Activated naive CD8-positive, alpha-beta T cell treated with anti-CD3 and anti-CD28 coated beads, Interleukin-2, amount 50 U/mL, for 24 hours (primary cell): ENCODE measurements at places on chromosomes 16 and 17.
A peak's percentile ranks its signal among the peaks of the same experiment; 100 is the strongest.

DNA sequence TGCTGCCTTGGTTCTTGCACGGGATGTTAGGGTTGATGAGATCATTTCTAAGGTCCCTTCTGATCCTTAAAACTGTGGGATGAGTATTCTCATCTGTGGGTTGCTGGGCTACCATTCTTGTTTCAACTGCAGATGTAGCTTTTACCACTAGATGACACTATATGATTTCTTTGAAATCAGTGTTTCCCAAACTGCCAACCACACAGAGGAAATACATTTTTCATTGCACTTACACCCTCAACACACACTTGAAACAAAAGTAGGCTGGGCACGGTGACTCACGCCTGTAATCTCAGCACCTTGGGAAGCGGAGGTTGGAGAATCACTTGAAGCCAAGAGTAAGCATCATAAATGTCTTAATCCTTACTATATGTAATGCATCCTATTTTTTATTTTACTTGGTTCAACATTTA, 15.3 kb downstream of the LCMT1 start:
- H3K27ac ChIP-seq = peak overlapping the region; percentile 15
- peak; percentile 30 for DNase-seq
- H3K4me3 ChIP-seq = no peak overlapping the region
- H3K27me3 ChIP-seq = no peaks in the 10 kb centered on the region
- H3K4me1 ChIP-seq = peaks cover 28% of the 10 kb centered on the region

- no peak overlapping the region for H3K4me3 ChIP-seq
- H3K4me1 ChIP-seq = no peaks in the 10 kb centered on the region
- DNase-seq = no peak
- H3K27me3 ChIP-seq = peaks cover 17% of the 10 kb centered on the region
- H3K27ac ChIP-seq = no peak overlapping the region
Observed at GRCh38 chr16:54411544-54411943, 125.0 kb upstream of the IRX3 start.

- no peak overlapping the region for H3K27ac ChIP-seq
- no peak overlapping the region for H3K4me3 ChIP-seq
- H3K27me3 ChIP-seq = no peaks in the 10 kb centered on the region
- H3K36me3 ChIP-seq = peaks cover 5% of the 10 kb centered on the region
- DNase-seq = no peak
Observed at GRCh38 chr16:57525761-57526160, 10.6 kb downstream of the CCDC102A start.

- peaks cover 4% of the 10 kb centered on the region for H3K36me3 ChIP-seq
- H3K27me3 ChIP-seq = no peaks in the 10 kb centered on the region
- peaks cover 71% of the 10 kb centered on the region for H3K4me1 ChIP-seq
- DNase-seq = no peak
Observed at GRCh38 chr16:81523387-81524115, 78.9 kb downstream of the CMIP start.

- H3K27me3 ChIP-seq = no peaks in the 10 kb centered on the region
- no peaks in the 10 kb centered on the region for H3K4me1 ChIP-seq
- DNase-seq = no peak
- no peak overlapping the region for H3K27ac ChIP-seq
Observed at GRCh38 chr16:69276148-69277115, 34.7 kb upstream of the VPS4A start.

GRCh38 chr17:42560246-42560645, 1.7 kb upstream of the COASY start:
- no peak overlapping the region for H3K27ac ChIP-seq
- H3K4me1 ChIP-seq = peaks cover 36% of the 10 kb centered on the region
- H3K27me3 ChIP-seq = no peaks in the 10 kb centered on the region
- no peak for DNase-seq
- H3K4me3 ChIP-seq = no peak overlapping the region

GRCh38 chr16:4915226-4915761, 21.7 kb downstream of the PPL start:
- no peak overlapping the region for H3K4me3 ChIP-seq
- H3K36me3 ChIP-seq = no peaks in the 10 kb centered on the region
- no peaks in the 10 kb centered on the region for H3K4me1 ChIP-seq
- no peak overlapping the region for H3K27ac ChIP-seq

- peaks cover 49% of the 10 kb centered on the region for H3K4me1 ChIP-seq
- H3K27ac ChIP-seq = peak overlapping the region; percentile 94
- H3K27me3 ChIP-seq = no peaks in the 10 kb centered on the region
- DNase-seq = peak; percentile 40
- peaks cover 3% of the 10 kb centered on the region for H3K36me3 ChIP-seq
Observed at GRCh38 chr17:75295201-75296158, 6.2 kb upstream of the SLC25A19 start.

DNA sequence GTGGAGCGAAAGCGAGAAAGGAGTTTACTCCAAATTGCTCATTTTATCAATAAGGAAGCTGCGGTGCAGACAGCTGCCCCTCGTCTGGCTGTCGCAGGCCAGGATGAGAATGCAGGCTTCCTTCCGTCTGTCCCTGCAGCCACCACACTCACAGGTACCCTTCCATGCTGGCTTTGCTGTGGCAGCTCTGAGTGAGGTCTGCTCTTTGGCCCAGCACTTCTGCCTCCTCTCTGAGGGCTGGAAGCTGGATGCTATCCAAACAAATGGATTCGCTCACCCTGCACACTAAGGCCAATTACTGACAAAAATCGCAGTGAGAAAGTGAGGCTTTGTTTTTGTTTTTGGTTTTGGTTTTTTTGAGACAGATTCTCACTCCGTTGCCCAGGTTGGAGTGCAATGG, 7.0 kb downstream of the ARMC7 start:
- no peak overlapping the region for H3K27ac ChIP-seq
- H3K4me1 ChIP-seq = peaks cover 22% of the 10 kb centered on the region
- H3K27me3 ChIP-seq = no peaks in the 10 kb centered on the region
- no peak for DNase-seq

- H3K27me3 ChIP-seq = peaks cover 26% of the 10 kb centered on the region
- no peak for DNase-seq
- no peak overlapping the region for H3K27ac ChIP-seq
- peaks cover 7% of the 10 kb centered on the region for H3K4me1 ChIP-seq
- no peaks in the 10 kb centered on the region for H3K36me3 ChIP-seq
- no peak overlapping the region for H3K4me3 ChIP-seq
Observed at GRCh38 chr16:67884-68789, 4.3 kb downstream of the RHBDF1 start.

GRCh38 chr17:37069087-37069486, 120.3 kb downstream of the AATF start:
- no peak for DNase-seq
- no peaks in the 10 kb centered on the region for H3K4me1 ChIP-seq
- no peak overlapping the region for H3K27ac ChIP-seq
- no peaks in the 10 kb centered on the region for H3K36me3 ChIP-seq
- H3K4me3 ChIP-seq = no peak overlapping the region
- no peaks in the 10 kb centered on the region for H3K27me3 ChIP-seq

DNA sequence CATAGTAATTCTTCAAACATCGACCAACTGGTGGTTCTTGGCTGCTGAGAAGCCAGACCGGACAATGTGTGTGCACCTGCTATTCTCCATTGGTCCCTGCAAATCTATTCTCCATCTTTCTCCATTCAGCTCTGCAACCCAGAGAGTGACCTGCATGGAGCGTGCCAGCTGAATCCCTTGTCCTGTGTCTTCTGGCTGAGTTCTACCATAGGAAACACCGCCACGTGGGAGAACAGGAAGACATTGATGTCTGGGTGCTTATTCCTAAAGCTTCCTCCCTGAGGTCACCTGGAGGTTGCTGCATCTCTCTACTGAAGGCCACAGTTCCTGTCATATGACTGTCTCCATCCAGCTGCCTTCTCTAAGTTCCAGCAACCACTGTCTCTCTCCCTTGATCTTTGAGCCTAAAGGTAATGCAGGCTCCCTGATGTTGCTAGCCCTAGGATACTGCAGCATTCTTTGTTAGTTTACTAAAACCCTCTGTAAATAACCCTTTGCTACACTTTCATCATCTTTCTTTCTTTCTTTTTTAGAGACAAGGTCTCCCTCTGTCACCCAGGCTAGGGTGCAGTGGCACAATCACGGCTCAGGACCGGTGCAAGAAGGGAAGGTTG, 10.6 kb upstream of the SMG1 start:
- no peak overlapping the region for H3K4me3 ChIP-seq
- peaks cover 2% of the 10 kb centered on the region for H3K27me3 ChIP-seq
- H3K4me1 ChIP-seq = peaks cover under 1% of the 10 kb centered on the region
- no peak for DNase-seq
- H3K27ac ChIP-seq = no peak overlapping the region
- H3K36me3 ChIP-seq = no peaks in the 10 kb centered on the region

DNA sequence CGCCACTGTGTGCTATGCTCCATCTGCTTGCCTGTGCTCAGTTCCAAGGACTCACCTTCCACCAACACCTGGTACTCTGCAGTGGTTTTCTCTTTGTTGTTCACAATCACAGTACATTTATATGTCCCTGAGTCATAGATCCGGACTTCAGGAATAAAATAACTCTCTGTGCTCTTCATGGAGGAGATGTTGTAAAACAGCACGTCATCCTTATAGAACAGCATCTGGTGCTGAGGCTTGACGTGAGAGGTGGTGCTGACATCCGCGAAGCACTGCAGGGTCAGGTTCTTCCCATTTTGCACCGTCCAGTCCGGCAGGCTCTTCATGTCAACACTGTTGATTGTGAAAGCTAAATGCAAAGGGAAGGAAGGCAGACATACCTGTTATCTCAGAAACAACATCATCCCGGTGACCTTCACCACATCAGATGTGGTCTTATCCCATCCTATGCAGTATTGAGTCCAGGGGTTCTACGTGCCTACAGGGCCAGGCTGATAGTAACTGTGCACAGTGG, 12.8 kb downstream of the PECAM1 start:
- H3K27ac ChIP-seq = no peak overlapping the region
- no peaks in the 10 kb centered on the region for H3K27me3 ChIP-seq
- H3K36me3 ChIP-seq = peaks cover 19% of the 10 kb centered on the region
- no peak overlapping the region for H3K4me3 ChIP-seq
- DNase-seq = no peak

DNA sequence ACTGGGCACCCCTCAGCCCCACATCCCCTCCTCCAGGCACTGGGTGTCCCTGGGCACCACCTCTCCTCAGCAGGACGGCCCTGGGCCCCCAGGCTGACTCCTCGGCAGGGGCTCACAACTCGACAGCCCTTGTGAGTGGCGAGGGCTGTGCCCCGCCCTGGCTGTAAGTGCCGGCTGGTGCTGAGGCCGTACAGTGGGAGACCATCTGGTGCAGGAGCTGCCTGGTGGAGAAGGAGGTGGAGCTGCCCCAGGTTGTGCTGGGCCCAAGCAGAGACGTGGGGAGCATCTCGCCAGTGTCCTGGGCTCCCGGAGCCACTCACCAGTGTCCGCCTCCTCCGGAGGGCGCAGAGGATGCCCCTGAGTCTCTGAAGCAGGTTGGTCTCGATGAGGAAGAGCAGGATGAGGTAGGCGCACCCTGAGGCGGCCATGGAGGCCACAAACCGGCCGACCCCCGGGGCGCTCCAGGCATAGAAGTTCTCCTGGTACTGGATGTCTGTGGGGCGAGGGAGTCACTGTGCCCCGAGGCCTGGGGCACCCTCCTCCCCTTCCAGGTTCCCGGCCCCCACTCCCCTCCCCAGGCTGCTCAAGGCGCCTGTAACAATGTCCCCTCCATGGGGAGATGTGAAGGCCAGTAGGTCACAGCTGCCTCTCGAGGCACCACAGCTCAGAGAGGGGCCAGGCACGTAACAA, 15.1 kb upstream of the RNPS1 start:
- no peak for DNase-seq
- H3K36me3 ChIP-seq = no peaks in the 10 kb centered on the region
- H3K4me3 ChIP-seq = no peak overlapping the region
- H3K27ac ChIP-seq = no peak overlapping the region

GRCh38 chr16:4105848-4106247, 10.4 kb downstream of the ADCY9 start:
- H3K27me3 ChIP-seq = no peaks in the 10 kb centered on the region
- peaks cover 6% of the 10 kb centered on the region for H3K36me3 ChIP-seq
- DNase-seq = no peak
- H3K4me3 ChIP-seq = no peak overlapping the region
- H3K4me1 ChIP-seq = peaks cover 12% of the 10 kb centered on the region
- no peak overlapping the region for H3K27ac ChIP-seq

DNA sequence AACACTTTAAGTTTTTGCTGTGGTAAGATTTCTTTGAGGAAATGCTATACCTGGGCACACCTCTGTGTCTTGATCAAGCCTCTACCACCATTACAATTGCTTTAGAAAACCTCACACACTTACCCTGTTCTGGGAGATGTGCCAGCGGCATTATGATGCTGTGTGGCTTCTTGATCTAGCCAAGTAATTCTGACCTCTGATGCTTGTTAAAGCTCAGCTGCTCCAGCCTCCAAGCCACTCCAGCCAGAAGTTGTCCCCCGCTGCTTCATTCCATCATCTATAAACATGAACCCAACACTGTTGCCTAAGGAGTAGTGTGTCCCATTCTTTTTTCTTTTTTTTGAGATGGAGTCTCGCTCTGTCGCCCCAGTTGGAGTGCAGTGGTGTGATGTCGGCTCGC, 60.1 kb downstream of the CYLD start:
- DNase-seq = no peak
- no peaks in the 10 kb centered on the region for H3K27me3 ChIP-seq
- H3K4me3 ChIP-seq = no peak overlapping the region
- H3K27ac ChIP-seq = peak overlapping the region; percentile 48
- H3K4me1 ChIP-seq = peaks cover 7% of the 10 kb centered on the region

- H3K4me3 ChIP-seq = no peak overlapping the region
- no peak overlapping the region for H3K27ac ChIP-seq
- no peak for DNase-seq
- H3K36me3 ChIP-seq = peaks cover 10% of the 10 kb centered on the region
- H3K4me1 ChIP-seq = peaks cover 12% of the 10 kb centered on the region
Observed at GRCh38 chr17:60333628-60334031, 58.3 kb downstream of the USP32 start.

GRCh38 chr17:74431568-74432423, at the start of gene GPRC5C:
GPRC5C (plus strand) TSS chr17:74432088; CDS start chr17:74439777, 7,689 bp downstream.
- peaks cover 21% of the 10 kb centered on the region for H3K4me1 ChIP-seq
- DNase-seq = peak; percentile 68
- H3K36me3 ChIP-seq = no peaks in the 10 kb centered on the region
- H3K27ac ChIP-seq = no peak within 1 kb of the TSS

- H3K4me3 ChIP-seq = no peak overlapping the region
- H3K36me3 ChIP-seq = no peaks in the 10 kb centered on the region
- H3K4me1 ChIP-seq = peaks cover 6% of the 10 kb centered on the region
- DNase-seq = no peak
- H3K27me3 ChIP-seq = no peaks in the 10 kb centered on the region
Observed at GRCh38 chr17:19413761-19414160, 2.7 kb downstream of the RNF112 start.

DNA sequence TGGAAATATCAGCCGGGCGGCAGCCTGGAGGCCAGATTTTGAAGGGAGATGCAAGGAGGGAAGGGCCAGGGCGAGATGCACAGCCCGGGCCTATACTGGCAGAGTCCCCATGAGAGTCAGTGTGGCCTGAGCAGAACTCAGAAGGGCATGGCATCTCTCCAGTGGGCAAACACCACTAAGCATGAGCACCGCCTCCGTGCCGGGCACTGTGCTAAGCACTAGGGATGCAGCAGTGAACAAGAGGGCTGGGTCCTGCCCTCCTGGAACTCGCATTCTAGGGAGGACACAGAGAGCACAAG, 33.5 kb downstream of the TK2 start:
- H3K27ac ChIP-seq = peak overlapping the region; percentile 95
- DNase-seq = no peak
- no peaks in the 10 kb centered on the region for H3K27me3 ChIP-seq
- peaks cover 64% of the 10 kb centered on the region for H3K4me1 ChIP-seq
